ENCODE measurements at places on chromosomes 3 and 15. TPM values are rescaled to one million over a fixed set of nuclear protein-coding genes. Genes with fewer than 3 reads are reported as not detected.

The ALDH1A2 gene
- total RNA-seq = 2.7 TPM

The ADGRG7 gene
- not detected for total RNA-seq

The FBLN2 gene
- total RNA-seq = 25.2 TPM

The ROPN1 gene
- total RNA-seq = not detected

The LRTM1 gene
- not detected for total RNA-seq

The HSPBAP1 gene
- total RNA-seq = 12.0 TPM

The CILP gene
- under 0.01 TPM for total RNA-seq

The KLHL6 gene
- total RNA-seq = under 0.01 TPM

The CKMT1B gene
- total RNA-seq = not detected

The MASP1 gene
- 1.8 TPM for total RNA-seq

The TGM5 gene
- not detected for total RNA-seq

The CHRM5 gene
- not detected for total RNA-seq

The CLCN2 gene
- total RNA-seq = 6.5 TPM

The CLDN1 gene
- total RNA-seq = 12.4 TPM

The ACKR2 gene
- total RNA-seq = 1.1 TPM

The GOLGA8S gene
- not detected for total RNA-seq

The IQSEC1 gene
- 9.6 TPM for total RNA-seq

The RAB6B gene
- total RNA-seq = 0.65 TPM

The PATL2 gene
- total RNA-seq = not detected

The DUOXA1 gene
- total RNA-seq = not detected

The SKIL gene
- total RNA-seq = 57.4 TPM

The CACNA1D gene
- total RNA-seq = 0.26 TPM

The C2CD4A gene
- total RNA-seq = not detected

The ASB14 gene
- not detected for total RNA-seq

The CNTN6 gene
- not detected for total RNA-seq

The HGD gene
- 0.13 TPM for total RNA-seq

The ZNF80 gene
- not detected for total RNA-seq

The SST gene
- total RNA-seq = not detected

The NRG4 gene
- total RNA-seq = 0.13 TPM

The MB21D2 gene
- 23.3 TPM for total RNA-seq

The MNS1 gene
- 4.1 TPM for total RNA-seq

The ISLR2 gene
- 4.4 TPM for total RNA-seq

The BCHE gene
- total RNA-seq = 28.6 TPM

The GP5 gene
- total RNA-seq = 0.24 TPM

The ACOX2 gene
- total RNA-seq = 9.1 TPM

The MUC20 gene
- total RNA-seq = 0.52 TPM

The OSBPL10 gene
- 11.4 TPM for total RNA-seq

The RMDN3 gene
- total RNA-seq = 21.7 TPM

The ITGA11 gene
- total RNA-seq = 2.0 TPM

The MESP2 gene
- total RNA-seq = 2.0 TPM

The UROC1 gene
- total RNA-seq = not detected

The IGF2BP2 gene
- total RNA-seq = 50.7 TPM

The LARP6 gene
- 69.3 TPM for total RNA-seq

The GRIP2 gene
- not detected for total RNA-seq

The KCNH8 gene
- total RNA-seq = not detected

The TRH gene
- total RNA-seq = not detected

The AMT gene
- 3.0 TPM for total RNA-seq

The A4GNT gene
- not detected for total RNA-seq

The CPNE4 gene
- 1.6 TPM for total RNA-seq

The IDH3A gene
- total RNA-seq = 52.8 TPM

The GOLGA6A gene
- total RNA-seq = 6.9 TPM

The TRIM42 gene
- not detected for total RNA-seq

The SH2D7 gene
- not detected for total RNA-seq

The GOLGA6L7 gene
- not detected for total RNA-seq

The MAGEL2 gene
- 0.52 TPM for total RNA-seq

The SLC28A2 gene
- total RNA-seq = not detected
